Right atrium auricular region (tissue), 2 donors: ENCODE measurements at places on chromosomes 1 and 21. TPM values are rescaled to one million over a fixed set of nuclear protein-coding genes. Genes with fewer than 3 reads are reported as not detected.
A peak's percentile ranks its signal among the peaks of the same experiment; 100 is the strongest.

The EPHA10 gene
- not detected for total RNA-seq

The AMIGO1 gene
- 11.0 TPM for total RNA-seq

The CTXND2 gene
- 0.28 TPM for total RNA-seq

The TFF2 gene
- not detected for total RNA-seq

The CD1B gene
- total RNA-seq, result not detected

The HMGB4 gene
- not detected for total RNA-seq

The C1QB gene
- total RNA-seq, result 262 TPM

The CFAP57 gene
- total RNA-seq, result not detected

DNA sequence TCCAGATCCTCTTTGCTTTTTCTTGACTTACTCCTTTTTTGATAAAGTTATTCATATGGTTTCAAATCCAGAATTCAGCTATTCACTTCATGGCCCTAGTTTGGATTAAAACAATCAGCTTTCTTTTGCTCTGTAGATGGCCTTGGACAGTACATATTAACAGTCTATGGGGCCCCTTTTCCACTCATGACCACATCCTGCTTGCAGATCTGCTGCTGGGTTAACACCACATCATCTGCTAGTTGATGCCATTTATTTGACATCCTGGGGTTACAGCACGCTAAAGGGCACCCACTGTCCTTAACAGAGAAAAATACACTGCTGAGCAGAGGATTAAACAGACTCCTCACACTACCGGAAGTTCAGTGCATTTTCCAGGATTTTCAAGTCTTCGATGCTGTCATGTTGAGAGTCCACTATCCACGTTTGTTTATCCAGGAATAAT is 941 bp upstream of the IFI16 start:
- H3K36me3 ChIP-seq, result no peaks in the 10 kb centered on the region
- no peak overlapping the region for H3K4me3 ChIP-seq
- no peak for DNase-seq
- H3K4me1 ChIP-seq, result no peaks in the 10 kb centered on the region
- H3K27ac ChIP-seq, result peak overlapping the region; percentile 85
- H3K27me3 ChIP-seq, result no peaks in the 10 kb centered on the region

DNA sequence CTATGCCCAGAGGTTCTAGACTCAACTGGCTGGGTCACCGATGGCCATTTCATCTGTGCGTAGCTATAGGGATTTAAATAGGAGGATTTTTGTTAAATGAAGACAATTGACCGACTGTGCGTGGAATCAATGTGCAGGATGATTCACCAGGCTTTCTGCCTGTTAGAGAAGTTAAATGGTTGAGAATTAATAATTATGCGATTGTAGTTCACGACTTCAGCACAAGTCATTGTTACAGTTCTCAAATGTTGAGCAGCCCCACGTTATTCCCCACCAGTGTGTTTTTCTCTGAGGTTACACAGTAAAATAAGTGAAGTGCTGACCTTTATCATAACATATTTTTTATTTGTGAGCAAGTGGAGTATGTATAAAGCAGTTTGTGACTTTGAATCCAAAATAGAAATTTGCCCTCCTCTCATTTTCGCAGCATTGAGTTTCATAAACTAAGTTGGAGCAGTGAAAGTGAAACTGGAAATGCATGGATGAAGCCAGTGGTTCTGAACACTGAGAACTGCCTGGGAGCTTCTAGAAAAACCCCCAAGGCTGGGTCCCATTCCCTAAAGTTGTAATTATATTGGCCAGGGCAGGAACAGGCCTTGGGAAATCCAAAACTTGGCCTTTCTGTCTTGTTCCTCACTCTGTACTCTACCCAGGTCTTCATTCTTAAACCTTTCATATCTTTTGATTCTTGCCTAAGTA is 102.6 kb downstream of the GALNT2 start:
- H3K27ac ChIP-seq, result peak overlapping the region; percentile 25
- no peak overlapping the region for H3K4me3 ChIP-seq
- DNase-seq, result peak; percentile 30
- H3K27me3 ChIP-seq, result no peaks in the 10 kb centered on the region
- H3K36me3 ChIP-seq, result no peaks in the 10 kb centered on the region
- H3K4me1 ChIP-seq, result no peaks in the 10 kb centered on the region

DNA sequence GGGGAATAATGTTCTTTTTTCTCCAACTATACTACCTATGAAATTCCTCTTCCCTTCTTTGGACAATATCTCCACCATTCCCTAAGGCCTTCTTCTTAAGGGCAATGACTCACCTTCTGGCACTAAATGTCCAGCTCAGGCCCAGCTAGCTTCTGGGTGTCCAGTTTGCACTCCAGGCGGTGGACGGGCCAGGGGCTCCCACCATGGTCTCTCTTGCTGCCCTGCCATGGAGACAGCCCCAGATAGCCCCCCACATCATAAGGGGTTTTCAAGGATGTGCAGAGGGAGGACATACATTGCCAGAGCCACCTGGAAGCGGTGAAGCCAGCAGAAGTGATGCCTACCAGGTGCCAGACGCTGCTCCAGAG is 43.8 kb downstream of the C1orf198 start:
- H3K27ac ChIP-seq, result peak overlapping the region; percentile 90
- H3K27me3 ChIP-seq, result no peaks in the 10 kb centered on the region
- H3K36me3 ChIP-seq, result no peaks in the 10 kb centered on the region

GRCh38 chr1:239807361-239807760 is 284.3 kb upstream of the FMN2 start:
- no peak overlapping the region for H3K27ac ChIP-seq
- H3K27me3 ChIP-seq, result no peaks in the 10 kb centered on the region
- DNase-seq, result no peak
- no peak overlapping the region for H3K4me3 ChIP-seq
- no peaks in the 10 kb centered on the region for H3K36me3 ChIP-seq

DNA sequence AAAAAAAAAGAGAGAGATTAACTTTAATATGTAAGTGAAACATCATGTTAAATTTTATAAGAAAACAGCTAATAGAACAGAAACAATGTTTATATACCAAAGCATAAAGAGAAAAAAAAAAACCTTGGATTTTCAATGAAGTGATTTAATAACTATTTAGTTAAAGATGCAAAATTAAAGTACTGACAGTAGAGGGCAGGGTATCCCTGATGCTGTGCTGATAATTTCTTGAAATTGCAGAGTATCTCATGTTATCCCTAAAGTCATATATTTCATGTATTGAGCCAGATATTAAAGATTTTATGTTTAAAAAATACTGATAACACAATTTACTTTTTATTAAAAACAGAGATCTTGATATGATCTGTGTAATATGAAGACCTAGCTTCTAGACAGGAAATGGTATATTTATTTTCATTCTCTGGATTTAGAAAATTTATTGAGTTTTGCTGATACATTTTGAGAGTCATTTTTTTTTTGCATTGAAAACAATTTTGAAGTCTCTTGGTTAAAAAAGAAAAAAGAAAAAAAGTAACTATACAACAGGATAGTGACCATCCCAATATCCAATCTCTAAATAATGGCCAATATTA is 273.2 kb downstream of the USP25 start:
- no peaks in the 10 kb centered on the region for H3K4me1 ChIP-seq
- no peak for DNase-seq
- H3K4me3 ChIP-seq, result no peak overlapping the region
- no peak overlapping the region for H3K27ac ChIP-seq
- H3K36me3 ChIP-seq, result no peaks in the 10 kb centered on the region

DNA sequence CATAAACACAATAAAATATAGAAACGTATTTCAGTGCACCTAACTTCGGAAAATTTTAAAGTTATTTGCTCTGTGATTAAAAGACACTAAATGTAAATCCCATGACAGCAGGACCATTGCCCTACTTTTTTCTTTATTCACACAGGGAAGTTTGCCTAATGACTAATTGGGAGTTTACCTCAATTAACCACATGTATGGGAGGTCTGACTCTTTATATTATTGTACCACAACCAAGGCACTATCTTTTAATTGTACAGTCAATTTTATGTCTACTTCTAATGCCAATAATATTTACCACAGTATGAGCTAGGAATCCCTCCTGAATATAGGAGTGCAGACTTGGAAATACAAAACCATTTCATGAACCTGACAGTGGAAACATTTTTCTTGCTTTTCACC is 360.8 kb upstream of the NEGR1 start:
- DNase-seq, result no peak
- H3K27me3 ChIP-seq, result no peaks in the 10 kb centered on the region
- no peak overlapping the region for H3K27ac ChIP-seq
- no peak overlapping the region for H3K4me3 ChIP-seq
- no peaks in the 10 kb centered on the region for H3K36me3 ChIP-seq

GRCh38 chr1:90134175-90134955 is 139.5 kb downstream of the ZNF326 start:
- H3K27me3 ChIP-seq, result no peaks in the 10 kb centered on the region
- H3K4me1 ChIP-seq, result no peaks in the 10 kb centered on the region
- no peaks in the 10 kb centered on the region for H3K36me3 ChIP-seq
- H3K4me3 ChIP-seq, result no peak overlapping the region

DNA sequence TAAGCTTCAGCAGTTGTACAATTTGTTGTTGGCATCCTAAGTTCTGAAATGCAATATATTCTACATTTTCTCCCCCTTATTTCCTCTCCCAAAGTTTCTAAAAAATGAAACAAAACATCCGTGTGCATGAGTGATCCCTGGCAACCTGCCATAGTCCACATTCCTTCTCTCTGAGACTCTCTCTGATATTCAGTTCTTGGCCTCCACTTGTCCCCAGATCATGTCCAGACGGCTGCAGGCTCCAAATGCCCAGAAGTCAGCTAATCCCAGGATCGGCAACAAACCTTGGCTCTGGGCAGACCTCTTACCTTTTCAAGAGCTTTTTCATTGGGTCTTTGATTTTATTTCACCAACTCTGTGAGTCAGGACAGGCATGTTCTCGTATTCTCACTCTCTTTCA is 187.8 kb downstream of the ETS2 start:
- peak overlapping the region; percentile 50 for H3K27ac ChIP-seq
- no peaks in the 10 kb centered on the region for H3K36me3 ChIP-seq
- H3K4me1 ChIP-seq, result no peaks in the 10 kb centered on the region

- H3K27me3 ChIP-seq, result no peaks in the 10 kb centered on the region
- H3K36me3 ChIP-seq, result no peaks in the 10 kb centered on the region
- no peak overlapping the region for H3K4me3 ChIP-seq
- H3K27ac ChIP-seq, result no peak overlapping the region
These were observed 5.3 kb downstream of the TTC24 start for GRCh38 chr1:156584813-156585212.

DNA sequence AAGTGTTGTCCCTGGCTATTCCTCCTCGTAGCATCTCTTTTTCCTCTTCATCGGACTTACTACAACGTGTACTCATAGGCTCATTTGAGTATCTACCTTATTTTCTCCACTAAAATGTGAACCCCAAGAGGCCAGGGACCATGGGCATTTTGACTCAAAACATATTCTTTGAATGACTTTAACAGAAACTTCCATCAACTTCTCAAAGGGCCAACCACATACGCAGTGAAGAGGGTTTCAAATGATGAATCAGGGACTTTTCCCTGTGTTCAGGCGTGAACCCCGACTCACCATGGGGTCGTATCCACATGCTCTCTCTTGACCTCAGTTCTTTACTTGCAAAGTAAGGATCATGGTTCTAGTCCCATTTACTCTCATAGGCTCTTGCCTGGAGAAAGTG is 20.2 kb upstream of the GPR137B start:
- H3K27me3 ChIP-seq, result no peaks in the 10 kb centered on the region
- DNase-seq, result no peak
- no peaks in the 10 kb centered on the region for H3K4me1 ChIP-seq
- no peaks in the 10 kb centered on the region for H3K36me3 ChIP-seq
- H3K27ac ChIP-seq, result no peak overlapping the region
- no peak overlapping the region for H3K4me3 ChIP-seq

DNA sequence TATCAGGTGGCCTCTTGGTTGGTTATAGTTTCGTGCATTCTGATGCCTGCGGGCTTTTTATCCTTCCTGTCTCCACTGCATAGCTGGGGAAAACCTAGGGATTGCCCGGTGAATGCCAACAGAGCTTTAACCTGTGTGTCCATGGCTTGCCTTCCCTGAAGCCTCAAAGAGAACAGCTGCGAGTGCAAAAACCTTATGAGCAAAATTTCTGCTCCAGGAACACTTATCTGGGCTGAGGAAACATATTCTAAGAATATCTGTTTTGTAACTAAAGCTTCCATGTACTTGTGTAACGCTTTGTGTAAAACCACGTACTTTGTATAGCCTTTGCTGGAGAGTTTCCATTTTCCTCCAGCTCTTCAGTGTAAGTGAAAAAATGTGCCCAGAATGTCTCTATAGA is 7.2 kb downstream of the CNST start:
- H3K4me1 ChIP-seq, result no peaks in the 10 kb centered on the region
- no peaks in the 10 kb centered on the region for H3K36me3 ChIP-seq
- H3K27ac ChIP-seq, result peak overlapping the region; percentile 56
- DNase-seq, result no peak
- H3K27me3 ChIP-seq, result no peaks in the 10 kb centered on the region

GRCh38 chr1:209609791-209610630 is 26.5 kb downstream of the CAMK1G start:
- no peaks in the 10 kb centered on the region for H3K4me1 ChIP-seq
- H3K27ac ChIP-seq, result no peak overlapping the region
- no peak for DNase-seq

GRCh38 chr1:151513626-151514121 is 2.5 kb downstream of the CGN start:
- no peak overlapping the region for H3K27ac ChIP-seq
- no peak overlapping the region for H3K4me3 ChIP-seq

GRCh38 chr1:57033222-57034001 is 67.6 kb upstream of the C8B start:
- H3K4me3 ChIP-seq, result no peak overlapping the region
- H3K4me1 ChIP-seq, result no peaks in the 10 kb centered on the region
- H3K27me3 ChIP-seq, result no peaks in the 10 kb centered on the region
- H3K36me3 ChIP-seq, result no peaks in the 10 kb centered on the region

GRCh38 chr1:215825056-215825455 is 258.0 kb downstream of the KCTD3 start:
- no peaks in the 10 kb centered on the region for H3K36me3 ChIP-seq
- no peak overlapping the region for H3K4me3 ChIP-seq
- DNase-seq, result no peak

DNA sequence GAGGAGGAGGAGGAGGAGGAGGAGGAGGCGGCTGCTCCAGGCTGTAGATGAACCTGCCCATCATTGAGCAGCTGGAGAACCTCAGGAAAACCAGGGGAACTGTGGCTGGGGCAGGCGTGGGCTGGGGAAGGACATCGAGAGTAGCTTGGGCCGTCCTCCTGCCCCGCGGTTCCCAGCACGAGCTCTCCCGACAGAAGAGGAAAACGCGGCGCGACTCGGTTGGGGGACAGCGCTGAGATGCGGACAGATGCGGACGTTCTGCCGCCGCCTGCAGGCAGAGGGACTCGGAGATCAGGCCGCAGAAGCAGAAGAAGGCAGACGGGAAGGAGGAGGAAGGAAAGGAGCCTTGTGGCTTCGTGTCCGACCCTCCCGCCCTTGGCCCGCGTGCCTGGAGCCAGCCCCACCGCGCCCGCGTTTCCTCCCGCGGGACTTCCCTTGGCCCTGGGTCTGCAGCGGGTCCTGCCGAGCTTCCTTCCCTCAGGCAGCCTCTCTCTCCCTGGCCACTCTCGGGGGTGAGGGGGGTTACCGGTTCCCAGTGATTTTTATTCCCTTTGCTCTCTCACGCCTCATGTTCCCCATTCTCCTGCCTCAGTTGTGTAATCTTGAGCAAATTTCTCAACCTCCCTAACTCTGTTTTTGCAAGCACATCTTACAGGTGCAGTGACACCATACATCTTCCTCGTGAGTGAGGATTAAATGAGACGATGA is 1.7 kb upstream of the TNFRSF9 start:
- peak overlapping the region; percentile 34 for H3K4me3 ChIP-seq
- no peaks in the 10 kb centered on the region for H3K27me3 ChIP-seq
- H3K36me3 ChIP-seq, result no peaks in the 10 kb centered on the region
